Osteocyte (in vitro differentiated cells): ENCODE measurements at places on chromosomes 16 and 17. TPM values are rescaled to one million over a fixed set of nuclear protein-coding genes. Genes with fewer than 3 reads are reported as not detected.

Gene USP10
- 46.3 and 56.6 TPM in 2 replicates for total RNA-seq

Gene GALK1
- 30.3 and 31.2 TPM in 2 replicates for total RNA-seq

Gene GDPD3
- total RNA-seq = 3.2 and 3.6 TPM in 2 replicates

Gene CDH5
- total RNA-seq = 0.31 TPM in 1 of 2 replicates, not detected in the other

Gene SKAP1
- total RNA-seq = not detected in 2 replicates

Gene CRK
- total RNA-seq = 55.8 and 57.1 TPM in 2 replicates

Gene CLDN7
- 0.27 and 0.89 TPM in 2 replicates for total RNA-seq

DNA sequence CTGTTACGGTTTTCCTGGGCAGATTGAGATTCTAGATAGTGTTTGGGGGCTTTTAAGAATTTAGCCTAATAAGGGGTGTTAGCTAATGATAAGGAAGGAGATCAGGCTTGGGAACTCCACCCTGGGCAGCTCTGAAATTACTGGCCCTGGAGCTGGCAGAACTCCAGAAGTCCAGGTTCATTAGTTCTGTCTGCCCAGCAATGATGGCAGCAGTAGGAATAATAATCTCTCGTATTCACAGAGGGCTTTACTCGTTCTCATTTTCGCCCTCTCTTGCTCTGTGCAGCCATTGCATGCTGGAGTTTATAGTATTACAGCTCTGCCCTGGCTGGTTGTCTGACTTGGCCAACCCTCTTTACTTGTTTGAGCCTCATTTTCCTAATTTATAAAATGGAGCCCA lies 216.0 kb downstream of the HAPSTR1 start:
- no peak for DNase-seq

- DNase-seq = peak; percentile 93
Observed at GRCh38 chr17:15341385-15341849, at the start of gene TEKT3. Gene TEKT3, minus strand, starts transcription at chr17:15341597. Its CDS starts 10,012 bp downstream, at chr17:15331585.

GRCh38 chr16:69924041-69924775 lies 26.9 kb upstream of the CLEC18A start:
- no peak for DNase-seq

DNA sequence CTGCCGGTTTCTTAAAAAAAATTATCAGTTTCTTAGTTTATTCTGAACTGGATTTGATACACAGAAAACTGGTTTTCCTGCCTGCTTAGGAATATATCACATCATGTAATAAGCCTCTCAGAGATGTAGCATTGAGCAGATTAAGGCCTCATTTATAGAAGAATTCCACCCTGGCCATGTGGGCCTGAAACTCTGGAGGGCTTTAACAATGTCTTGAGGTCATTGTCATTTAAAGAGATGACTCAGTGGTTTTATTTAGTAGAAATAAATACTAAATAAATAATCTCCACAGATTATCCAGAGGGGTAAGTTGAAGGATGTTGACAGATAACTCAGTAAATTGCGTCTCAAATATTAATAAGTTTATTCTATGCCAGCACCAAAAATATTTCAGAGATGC lies 56.9 kb downstream of the PRKCA start:
- DNase-seq = no peak

DNA sequence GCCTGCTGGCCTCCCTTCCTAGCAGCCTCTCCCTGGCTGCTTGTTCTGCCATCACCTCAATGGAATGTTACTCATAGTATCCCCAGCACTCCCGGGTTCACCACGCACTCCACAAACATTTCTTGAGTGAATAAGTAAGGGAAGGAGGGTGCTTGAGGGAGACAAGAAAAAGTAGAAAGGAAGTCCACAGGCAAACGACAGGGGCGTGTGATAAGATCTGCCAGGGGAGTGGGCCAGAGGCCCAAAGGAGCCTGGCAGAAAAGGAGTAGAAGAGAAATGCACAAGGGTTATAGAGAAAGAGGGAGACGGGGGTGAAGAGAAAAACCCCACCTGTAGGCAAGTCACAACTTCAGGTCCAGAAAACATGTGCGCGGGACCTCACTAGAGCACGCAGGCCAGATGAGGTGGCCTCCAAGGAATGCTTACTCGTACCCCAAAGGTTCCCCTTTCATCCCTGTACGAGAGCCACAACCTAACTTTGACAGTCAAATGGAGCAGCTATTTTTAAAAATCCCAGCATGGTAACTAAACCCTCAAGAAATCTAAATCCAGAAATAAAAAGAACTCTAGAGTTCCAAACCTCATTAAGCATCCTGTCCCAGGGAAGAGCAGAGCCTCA lies 6.6 kb downstream of the ZDHHC7 start:
- DNase-seq = no peak

- DNase-seq = no peak
Observed at GRCh38 chr16:20074099-20074991, 655 bp upstream of the GPR139 start.

DNA sequence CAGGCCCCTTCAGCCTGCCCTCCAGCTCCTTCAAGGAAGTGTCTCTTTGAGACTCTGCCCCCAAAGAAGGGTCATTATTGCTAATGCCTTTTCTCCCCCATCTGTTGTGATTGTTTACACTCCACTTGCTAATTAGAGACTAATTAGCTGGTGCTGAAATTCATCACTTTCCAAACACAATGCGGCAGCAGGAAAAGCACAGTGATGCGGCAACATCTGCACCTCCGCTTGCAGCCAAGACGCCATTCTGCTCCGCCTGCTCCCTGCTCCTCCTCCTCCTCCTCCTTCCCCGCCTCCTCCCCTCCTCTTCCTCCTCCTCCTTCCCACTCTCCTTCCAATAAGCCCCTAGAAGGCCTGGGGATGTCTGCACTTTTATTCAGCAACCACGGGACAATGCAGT lies 110.5 kb downstream of the SDK2 start:
- no peak for DNase-seq

DNA sequence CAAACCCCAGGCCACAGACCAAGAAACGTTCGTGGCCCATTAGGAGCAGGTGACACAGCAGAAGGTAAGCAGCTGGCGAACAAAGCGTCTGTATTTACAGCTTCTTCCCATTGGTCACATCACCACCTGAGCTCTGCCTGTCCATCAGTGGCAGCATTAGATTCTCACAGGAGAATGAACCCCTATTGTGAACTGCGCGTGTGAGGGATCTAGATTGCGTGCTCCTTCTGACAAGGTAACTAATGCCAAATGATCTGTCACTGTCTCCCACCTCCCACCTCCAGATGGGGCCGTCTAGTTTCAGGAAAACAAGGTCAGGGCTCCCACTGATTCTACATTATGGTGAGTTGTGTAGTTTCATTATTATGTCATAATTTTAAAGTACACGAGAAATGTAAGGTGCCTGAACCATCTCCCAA lies 186.3 kb downstream of the CPPED1 start:
- peak; percentile 57 for DNase-seq

DNA sequence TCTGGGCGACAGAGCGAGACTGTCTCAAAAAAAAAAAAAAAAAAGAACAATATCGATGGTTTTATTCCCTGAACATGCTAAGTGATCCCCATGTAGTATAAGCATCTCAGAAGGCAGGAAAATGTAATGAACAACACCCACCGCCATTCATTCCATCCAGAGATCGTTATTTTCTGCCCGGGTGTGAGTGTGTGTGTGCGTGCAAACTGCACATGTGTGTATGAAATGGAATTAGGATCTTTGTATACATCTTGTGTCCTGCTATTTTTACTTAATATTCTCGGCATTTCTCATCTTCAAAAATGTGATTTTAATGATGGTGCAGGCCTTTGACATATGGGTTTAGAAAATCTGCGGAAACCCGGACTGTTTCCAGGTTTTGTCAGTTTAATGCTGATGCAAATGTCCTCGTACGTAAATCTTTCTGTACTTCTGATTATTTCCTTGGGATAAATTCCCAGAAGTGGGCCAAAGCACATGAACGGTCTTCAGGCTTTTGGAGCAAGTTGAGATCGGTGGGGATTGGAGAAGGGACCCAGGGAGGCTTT lies 254.8 kb downstream of the SEC14L1 start:
- DNase-seq = no peak

- DNase-seq = no peak
Observed at GRCh38 chr17:82031885-82032627, 578 bp downstream of the RAC3 start.

- DNase-seq = no peak
Observed at GRCh38 chr16:11354733-11355574, 9.7 kb downstream of the RMI2 start.

DNA sequence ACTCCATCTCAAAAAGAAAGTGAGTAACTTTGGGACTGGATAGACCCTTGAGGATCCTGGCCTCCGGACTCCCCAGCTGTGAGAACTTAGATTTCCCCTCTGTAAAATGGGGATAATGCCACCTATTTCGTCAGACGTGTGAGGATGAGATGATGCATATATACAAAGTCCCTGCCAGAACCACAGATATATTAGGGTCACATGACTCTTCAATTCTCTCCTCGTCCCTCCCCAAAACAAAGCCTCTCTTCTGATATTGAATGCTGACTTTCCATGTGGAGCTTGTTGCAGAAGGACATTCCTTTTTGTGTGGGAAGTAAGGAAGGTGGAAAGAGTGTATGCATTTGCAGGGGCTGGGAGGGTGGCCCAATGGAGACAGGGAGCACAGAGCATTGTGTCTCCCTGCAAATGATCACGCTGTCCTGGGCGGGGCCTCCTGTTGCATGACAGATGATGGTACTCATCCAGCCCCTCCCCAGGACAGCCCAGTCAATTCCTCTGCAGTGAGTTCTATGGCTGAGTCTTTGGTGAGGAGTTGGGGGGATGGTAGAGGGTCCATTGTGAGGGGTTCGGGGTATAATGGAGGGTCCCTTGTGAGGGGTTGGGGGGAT lies 35.1 kb upstream of the MGAT5B start:
- DNase-seq = no peak

- no peak for DNase-seq
Observed at GRCh38 chr16:75584108-75584507, 17.9 kb downstream of the GABARAPL2 start.

- no peak for DNase-seq
Observed at GRCh38 chr17:800446-801242, 18.5 kb downstream of the MRM3 start.
